Pancreas (tissue), 10 donors: ENCODE measurements at places on chromosomes 12 and 14. TPM values are rescaled to one million over a fixed set of nuclear protein-coding genes. Genes with fewer than 3 reads are reported as not detected.

GRCh38 chr14:32470161-32470715 is 141.1 kb downstream of the AKAP6 start:
- DNase-seq, result no peak

DNA sequence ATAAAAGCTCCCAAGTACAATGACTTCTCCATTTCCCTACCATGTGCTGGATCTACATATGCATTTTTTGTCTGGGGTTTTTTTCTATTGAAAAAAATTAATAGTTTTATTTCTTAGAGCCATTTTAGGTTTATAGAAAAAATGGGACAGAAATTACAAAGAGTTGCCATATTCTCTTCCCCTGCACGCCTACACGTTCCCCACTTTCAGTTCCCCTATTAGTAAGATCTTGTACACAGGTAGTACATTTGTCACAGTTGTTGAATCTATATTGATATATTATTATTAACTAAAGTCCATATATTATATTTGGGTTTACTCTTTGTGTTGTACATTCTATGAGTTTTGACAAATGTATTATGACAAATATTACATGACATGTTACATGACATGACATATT is 35.7 kb downstream of the SIX6 start:
- no peak for DNase-seq

DNA sequence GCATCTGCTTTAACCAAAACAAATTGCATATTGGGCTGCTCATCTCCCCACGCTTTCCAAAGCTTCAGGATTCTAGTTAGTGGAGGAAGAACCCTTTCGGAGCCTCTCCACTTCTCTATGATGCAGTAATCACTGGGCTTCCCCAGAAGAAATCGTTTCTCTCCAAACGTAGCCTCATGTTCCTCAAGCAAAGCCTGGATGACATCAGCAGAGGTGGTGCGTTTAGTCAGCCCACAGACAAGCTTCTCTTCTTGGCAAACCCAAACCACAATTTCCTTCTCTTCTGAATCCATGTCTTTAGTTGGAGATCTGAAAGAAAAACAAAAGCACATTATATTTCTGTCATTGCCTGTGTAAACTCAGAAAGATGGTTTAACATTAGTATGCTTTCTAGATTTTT is 30.6 kb downstream of the RASSF9 start:
- no peak for DNase-seq

DNA sequence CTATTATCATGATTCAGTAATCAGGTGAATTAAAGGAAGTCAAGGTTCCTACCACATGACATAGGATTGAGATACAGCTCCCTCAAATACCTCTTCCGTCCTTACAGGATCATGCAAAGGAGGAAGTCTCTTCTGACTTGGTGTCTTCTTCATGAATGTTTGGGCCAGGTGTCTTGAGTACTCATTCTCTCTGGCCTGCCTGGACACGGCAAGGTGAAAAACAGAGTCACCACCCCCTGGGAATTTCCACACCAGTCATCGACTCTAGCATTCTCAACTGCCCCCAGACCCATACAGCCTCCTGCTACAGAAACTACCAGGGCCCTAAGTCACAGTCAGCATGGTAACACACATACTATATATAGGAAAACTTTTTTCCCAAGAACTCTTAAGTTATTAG is 44.9 kb upstream of the LTBP2 start:
- no peak for DNase-seq

GRCh38 chr12:98594050-98594835 is 757 bp downstream of the SLC25A3 start:
- peak; percentile 47 for DNase-seq

GRCh38 chr12:100566887-100567637 is 6.4 kb upstream of the GAS2L3 start:
- DNase-seq, result no peak

DNA sequence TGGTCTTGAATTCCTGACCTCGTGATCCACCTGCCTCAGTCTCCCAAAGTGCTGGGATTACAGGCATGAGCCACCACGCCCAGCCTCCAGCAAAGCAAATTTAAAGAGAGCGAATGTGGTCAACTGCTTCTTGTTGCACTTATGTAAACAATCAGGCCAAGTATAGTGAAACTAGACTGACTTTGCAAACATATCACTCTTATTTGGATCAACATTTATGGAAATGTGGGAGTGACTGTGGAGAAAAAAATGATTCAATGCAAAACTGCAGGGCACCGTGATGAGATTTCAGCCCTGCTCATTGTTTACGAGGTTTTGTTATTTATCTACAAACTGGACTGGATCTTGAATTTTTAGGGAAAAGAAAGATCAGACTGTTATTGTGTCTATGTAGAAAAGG is 28.1 kb downstream of the TMEM121 start:
- DNase-seq, result no peak

GRCh38 chr12:7512553-7512952 is 9.0 kb upstream of the CD163 start:
- peak; percentile 27 for DNase-seq

- DNase-seq, result no peak
Measured at GRCh38 chr14:102654298-102654697, 61.8 kb downstream of the RCOR1 start.

DNA sequence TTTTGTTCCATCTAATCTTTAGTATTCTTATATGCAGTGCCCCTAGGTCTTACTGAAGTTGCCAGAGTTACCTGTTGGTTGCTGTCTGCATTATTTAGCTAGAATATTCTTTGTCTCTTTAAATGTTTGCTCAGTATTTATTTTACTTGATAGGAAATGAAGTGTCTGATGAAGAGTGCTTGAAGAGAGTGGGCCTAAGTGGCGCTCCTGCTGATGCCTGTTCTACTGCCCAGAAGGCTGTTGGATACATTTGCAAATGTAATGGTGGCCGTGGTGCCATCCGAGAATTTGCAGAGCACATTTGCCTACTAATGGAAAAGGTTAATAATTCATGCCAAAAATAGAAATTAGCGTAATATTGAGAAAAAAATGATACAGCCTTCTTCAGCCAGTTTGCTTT is 18.9 kb downstream of the CMAS start:
- DNase-seq, result no peak

GRCh38 chr12:64780531-64781279 is 21.5 kb upstream of the GNS start:
- peak; percentile 93 for DNase-seq

DNA sequence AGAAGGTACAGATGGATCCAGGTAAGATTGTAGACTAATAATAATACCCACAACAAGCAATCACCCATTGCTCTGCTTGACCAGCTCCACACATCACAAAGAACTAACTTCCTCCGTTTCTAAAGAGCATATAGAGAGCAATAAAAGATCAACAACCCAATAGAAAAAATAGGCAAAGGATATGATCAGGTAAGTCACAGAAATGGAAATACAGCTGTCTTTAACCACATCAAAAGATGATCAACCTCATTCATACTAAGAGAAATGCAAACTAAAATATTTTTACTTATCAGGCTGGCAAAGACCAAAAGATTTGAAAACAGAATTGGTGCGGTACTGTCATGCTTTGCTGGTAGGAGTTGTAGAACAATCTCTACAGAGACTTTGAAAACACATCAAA is 8.9 kb downstream of the C2CD5 start:
- DNase-seq, result no peak

- no peak for DNase-seq
Measured at GRCh38 chr12:22409377-22410164, 75.1 kb upstream of the ST8SIA1 start.

GRCh38 chr12:11630046-11630706 is 19.3 kb upstream of the ETV6 start:
- DNase-seq, result no peak

DNA sequence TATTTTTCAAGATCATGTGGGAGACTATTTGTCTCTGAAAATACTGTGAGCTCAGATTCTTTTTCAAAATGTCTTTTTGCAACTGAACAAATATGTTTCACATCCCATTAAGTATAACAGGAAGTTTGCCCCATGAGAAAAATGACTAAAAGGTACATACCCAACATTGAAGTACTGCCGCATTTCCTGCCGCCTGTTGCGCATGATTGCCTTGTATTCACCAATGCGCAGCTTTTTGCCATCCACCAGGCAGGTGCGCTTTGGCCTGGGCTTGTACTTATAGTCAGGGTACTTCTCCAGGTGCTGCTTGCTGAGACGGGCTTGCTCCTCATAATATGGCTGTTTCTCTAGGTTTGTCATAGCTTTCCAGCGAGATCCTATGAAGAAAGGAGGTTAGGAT is 413.2 kb downstream of the SOX5 start:
- no peak for DNase-seq

DNA sequence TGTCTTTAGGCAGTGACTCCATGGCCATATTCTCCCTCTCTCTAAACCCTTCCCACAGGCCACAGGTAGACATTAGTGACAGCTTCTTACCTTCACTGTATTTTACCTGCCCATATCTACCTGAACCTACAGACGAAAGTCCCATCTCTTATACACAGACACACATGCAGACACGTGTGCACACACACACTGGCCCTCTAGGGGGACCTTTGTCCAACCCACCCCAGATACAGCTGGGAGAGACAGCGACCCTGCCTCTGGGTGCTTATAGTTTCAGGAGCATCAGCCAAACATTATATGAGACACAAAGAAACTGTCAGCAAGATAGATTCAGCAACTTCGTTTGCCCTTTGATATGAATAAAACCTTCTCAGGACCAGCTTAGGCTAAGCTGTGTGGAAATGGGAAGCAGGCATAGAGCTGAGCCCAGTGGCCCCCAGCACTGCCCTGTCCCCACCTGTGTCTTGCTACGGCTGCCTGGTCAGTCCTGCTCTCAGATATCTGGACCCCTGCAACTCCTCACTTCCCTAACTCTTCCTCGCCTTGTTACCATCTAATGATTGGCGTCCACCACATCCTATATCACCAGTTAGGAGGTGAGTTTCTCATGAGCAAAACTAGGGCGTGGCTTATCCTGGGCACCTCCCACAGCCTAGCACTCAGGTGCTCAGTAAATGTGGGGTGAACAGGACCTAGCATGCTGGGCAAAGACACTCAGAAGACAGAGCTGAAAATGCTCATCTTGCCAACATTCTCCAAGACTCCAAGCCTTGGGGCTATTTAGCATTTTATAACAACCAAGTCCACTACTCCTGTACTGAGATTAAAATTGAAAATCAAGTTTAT is 12.0 kb upstream of the CD9 start:
- DNase-seq, result no peak

DNA sequence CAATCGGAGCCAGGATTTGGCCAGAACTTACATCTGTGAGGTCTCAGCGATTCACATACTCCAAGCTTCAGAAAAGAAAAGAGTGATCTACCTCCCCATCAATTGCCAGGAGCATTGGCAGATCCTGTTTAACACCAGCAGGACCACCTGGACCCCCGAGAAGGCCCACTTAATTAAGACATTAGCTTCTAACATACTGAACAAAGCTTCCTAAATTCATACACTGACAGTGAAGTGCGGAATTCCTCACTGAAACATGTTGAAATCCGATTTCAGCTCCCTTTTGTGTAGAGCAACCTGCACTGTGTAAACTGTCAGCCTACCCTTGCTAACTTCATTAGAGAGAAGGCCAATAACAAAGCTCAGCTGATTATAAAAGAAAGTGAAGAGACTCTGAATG is 274.0 kb downstream of the NOVA1 start:
- DNase-seq, result no peak

GRCh38 chr12:120367233-120367923 is 1.6 kb downstream of the MSI1 start:
- DNase-seq, result no peak

GRCh38 chr12:21248679-21249078 is 86.0 kb downstream of the SLCO1A2 start:
- DNase-seq, result no peak

GRCh38 chr14:99357151-99357915 is 85.3 kb upstream of the BCL11B start:
- no peak for DNase-seq

DNA sequence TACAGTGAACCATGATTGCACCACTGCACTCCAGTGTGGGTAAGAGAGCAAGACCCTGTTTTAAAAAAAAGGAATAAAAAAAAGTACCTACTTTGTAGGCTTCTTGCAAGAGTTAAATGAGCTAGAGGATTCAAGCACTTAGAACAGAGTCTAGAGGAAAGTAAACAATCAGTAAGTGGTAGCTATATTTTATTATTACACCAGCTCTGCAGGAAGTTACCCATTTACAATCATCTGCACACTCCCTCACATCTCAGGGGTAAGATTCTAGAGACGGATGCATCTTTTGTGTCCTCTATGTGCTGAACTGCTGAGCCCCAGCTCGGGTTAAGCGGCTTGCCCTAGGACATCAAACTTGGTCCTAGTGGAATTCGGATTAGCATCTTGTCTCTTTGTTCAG is 67.3 kb downstream of the KCNK10 start:
- DNase-seq, result no peak

GRCh38 chr14:28779456-28779855 is 12.9 kb downstream of the FOXG1 start:
- no peak for DNase-seq

GRCh38 chr12:10807186-10807585 is at the start of gene TAS2R8:
Gene TAS2R8, minus strand, starts transcription at chr12:10807286. Its CDS starts 306 bp downstream, at chr12:10806980.
- no peak for DNase-seq

DNA sequence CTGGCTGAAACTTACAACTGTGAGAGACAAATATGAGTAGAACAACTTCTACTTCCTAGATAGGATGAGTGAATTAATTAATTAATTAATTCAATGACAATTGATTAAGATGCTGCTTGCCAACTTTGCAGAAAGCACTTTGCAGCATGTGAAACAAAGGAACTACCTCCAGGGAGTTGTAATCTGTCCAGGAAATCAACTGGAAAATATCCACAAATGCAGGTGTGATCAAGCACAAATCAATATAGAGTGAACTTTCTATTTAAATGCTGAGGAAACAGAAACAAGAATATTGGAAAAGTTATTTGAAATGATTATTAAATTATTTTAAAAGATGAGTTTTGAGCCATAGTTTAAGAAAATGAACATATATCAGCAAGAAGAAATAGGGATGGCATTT is 163.9 kb upstream of the ARID2 start:
- DNase-seq, result no peak

DNA sequence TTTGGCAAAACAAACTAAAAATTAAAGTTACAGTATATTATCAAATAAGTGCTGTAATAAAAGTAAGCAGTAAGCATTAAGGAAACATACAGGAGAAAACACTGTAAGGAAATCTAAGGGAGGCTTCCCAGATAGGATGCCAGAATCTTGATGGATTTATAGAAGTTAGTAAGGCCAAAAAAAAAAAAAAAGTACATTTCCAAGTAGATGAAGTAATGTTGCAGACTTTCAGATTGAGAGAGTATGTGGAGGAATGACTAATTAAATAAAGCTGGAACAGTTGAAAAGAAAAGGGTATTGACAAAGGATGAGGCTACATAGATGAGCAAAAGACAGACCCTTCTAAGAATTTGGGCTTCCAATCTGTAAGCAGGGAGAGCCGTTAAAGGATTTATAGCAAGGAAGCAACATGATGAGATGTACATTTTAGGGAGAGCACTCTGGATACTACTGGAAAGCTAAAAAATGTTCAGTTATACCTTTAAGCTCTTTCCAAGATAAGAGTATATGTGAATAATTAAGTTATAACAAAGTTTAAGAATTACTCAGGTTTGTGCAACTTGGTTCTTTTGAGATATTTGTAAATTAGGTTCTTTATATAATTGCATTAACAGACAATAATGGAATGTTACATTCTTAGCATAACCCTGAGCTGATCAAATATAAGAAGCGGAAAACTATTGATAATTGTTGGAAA is 87.5 kb upstream of the MON2 start:
- DNase-seq, result no peak

Gene GLT8D2
- total RNA-seq, result 0.32 TPM

Gene SLC35F4
- not detected for total RNA-seq

Gene TAS2R10
- total RNA-seq, result not detected

Gene CLEC4C
- not detected for total RNA-seq

Gene PDE3A
- 10.8 TPM for total RNA-seq

Gene LRCOL1
- not detected for total RNA-seq

Gene FANCM
- total RNA-seq, result 1.7 TPM

Gene SLC38A4
- 6.0 TPM for total RNA-seq

Gene SERPINA1
- total RNA-seq, result 55.3 TPM

Gene NDRG2
- 48.9 TPM for total RNA-seq

Gene PLBD1
- total RNA-seq, result 35.4 TPM

Gene ABCD2
- total RNA-seq, result 0.06 TPM
